ENCODE measurements at places on chromosomes 5 and 9. TPM values are rescaled to one million over a fixed set of nuclear protein-coding genes. Genes with fewer than 3 reads are reported as not detected.

Gene GABRP
- not detected for total RNA-seq

Gene ARL14EPL
- not detected for total RNA-seq

Gene ACOT12
- 1.1 TPM for total RNA-seq

Gene PKD2L2
- not detected for total RNA-seq

Gene NSD1
- total RNA-seq: 46.0 TPM

All from smooth muscle cell of the pulmonary artery (primary cell).